Activated naive CD4-positive, alpha-beta T cell (primary cell): ENCODE measurements at places on chromosomes 2 and 18.

GRCh38 chr2:109236147-109236546, 107.1 kb downstream of the SH3RF3 start:
- no peak for DNase-seq

GRCh38 chr18:75477900-75478299, 50.4 kb upstream of the SMIM21 start:
- no peak for DNase-seq

DNA sequence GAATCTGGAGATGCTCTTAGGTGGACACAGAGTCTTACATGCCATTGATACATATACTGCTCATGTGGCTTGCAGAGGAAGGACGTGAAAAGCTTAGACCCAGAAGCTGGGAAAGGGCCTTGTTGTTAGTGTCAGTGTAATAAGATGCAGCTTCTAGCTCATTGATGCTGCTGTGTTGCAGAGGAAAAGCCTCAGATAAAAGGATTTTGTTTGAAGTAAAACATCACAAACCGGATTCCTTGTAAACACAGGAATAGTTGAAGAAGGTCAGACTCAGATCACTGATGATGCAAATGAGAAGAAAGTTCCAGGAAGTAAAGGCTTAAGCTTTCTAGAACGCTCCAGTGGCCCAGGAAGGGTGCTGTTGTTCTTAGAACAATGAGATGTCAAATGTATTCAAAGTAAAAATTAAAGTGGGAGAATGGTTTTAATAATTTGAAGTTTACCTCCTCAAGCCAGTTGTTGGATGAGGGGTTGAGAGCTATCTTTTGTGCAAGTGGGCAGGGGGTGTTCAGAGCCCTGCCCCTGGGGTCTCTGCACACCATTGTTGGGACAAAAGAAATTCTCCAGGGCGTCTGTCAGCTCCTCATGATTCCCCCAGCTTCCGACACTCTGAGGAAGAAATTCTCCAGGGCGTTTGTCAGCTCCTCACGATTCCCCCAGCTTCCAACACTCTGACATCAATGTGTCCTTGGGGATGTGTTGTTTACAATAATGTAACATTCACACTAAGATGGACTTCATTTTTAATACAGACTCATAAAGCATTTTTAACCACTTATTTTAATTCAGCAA, 61.3 kb upstream of the CHMP1B start:
- no peak for DNase-seq

DNA sequence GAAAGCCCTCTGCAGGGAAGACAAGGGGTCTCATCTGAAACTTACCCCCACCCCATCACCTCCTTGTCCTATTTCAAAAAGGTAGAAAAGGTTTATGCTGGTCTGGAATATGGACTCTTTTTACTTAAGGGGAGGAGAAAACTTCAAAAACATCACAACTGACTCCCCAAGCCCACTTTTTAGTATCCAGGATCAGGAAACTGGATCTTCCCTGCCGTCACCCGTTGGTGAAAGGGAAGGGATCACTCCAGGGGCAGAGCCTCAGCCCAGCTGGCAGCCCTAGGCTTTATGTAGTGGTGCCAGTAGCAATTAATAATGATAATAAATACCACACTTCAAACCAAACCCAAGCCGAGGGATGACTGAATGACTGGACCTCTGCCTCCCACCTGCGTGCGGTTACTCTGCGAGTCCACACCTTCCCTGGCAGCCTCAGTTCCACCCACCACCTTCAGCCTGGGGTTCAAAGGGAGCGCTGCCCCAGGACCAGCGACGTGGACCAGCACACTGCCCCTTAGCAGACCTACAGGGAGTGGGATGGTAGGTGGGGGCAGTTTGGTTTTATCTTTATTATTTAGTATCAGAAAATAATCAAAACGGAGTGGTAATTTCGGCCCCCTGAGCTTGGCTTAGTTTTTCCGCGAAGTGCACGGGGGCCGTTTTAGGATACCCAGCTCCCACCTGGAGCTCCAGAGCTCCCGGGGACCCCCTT, 4.9 kb upstream of the GATA6 start:
- DNase-seq: no peak
